CD4-positive, alpha-beta T cell treated with Interleukin-17A for 1 hour (primary cell): ENCODE measurements at places on chromosomes 7 and 10.

DNA sequence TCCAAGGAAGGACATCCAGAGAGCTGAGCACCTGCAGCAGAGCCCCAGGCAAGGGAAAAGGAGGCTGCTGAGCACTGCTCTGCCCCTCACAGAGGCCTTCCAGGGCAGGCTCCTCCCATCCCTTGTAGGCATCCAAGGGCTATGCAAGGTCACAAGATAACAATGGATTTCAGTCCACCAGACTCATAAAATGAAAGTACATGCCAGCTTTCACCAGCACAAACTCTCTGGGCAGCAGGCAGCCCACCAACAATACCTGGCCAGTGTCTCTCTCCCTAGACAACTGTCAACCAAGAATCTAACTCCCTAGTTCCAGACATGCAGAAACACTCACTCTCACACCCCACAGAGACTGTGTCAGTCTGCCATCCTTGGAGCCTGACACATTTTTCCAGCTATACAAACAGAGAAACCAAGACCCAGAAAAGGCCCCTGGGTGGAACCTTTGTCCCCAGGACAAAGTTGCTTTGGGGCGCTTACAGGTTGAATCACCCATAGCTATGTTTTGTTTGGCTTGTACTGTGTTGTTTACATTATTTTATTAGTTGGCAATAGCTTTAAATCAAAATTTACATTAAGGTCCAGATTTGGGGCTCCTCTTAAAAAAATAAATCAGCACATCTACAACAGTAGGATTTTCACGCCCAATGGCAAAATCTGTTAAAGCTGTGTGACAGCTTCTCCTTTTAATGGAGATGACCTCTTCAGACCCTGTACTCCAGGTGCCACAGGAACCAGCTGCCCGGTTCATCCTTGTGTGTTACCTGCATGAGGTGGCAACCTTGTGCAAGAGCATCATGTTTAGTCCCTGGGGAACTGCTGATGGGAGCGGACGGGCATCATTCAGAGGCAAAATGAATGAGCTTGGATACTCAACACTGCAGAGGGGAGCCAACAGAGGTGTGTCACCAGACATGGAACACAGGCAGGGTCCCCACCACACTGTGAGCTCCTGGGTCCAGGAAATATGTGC lies 5.2 kb downstream of the GRID1 start:
- DNase-seq: no peak

DNA sequence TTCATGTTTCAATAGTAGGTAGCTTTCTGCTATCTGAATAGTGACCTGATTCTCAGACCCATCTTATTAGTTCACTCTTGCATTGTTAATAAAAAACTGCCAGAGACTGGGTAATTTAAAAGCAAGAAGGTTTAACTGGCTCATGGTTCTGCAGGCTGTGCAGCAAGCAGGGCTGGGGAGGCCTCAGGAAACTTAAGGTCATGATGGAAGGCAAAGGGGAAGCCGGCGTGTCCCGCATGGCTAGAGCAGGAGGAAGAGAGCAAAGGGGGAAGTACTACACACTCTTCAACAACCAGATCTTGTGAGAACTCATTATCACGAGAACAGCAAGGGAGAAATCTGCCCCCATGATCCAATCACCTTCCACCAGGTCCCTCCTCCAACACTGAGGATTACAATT lies 185.2 kb upstream of the PITRM1 start:
- DNase-seq: no peak

- DNase-seq: no peak
These were observed 134.9 kb upstream of the RSU1 start for GRCh38 chr10:16952080-16952479.

GRCh38 chr10:132390170-132390920 lies 6.7 kb upstream of the PWWP2B start:
- no peak for DNase-seq

GRCh38 chr10:111532139-111532538 lies 455.3 kb downstream of the ADRA2A start:
- DNase-seq: no peak

- DNase-seq: no peak
These were observed 26.0 kb downstream of the KBTBD2 start for GRCh38 chr7:32865448-32866030.

- no peak for DNase-seq
These were observed 186.5 kb downstream of the ELMO1 start for GRCh38 chr7:37262181-37262580.

- DNase-seq: no peak
These were observed 11.2 kb downstream of the BMPER start for GRCh38 chr7:33916357-33917081.

DNA sequence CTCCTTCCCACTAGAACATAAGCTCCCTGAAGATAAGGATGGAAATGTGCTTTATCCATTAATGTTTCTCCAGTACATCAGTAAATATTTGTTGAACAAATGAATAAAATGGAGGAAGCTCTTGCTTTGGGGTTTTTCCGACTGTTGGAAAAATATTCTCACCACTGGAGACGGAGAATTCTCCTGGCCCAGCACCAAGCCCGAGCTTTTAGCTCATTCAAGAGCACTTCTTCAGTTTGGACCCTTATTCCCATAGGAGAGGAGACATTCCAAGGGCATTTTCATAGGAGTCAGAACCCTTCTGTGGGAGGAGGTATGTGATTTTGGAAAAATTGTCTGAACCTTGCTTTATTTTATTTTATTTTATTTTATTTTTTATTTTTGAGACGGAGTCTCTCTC lies 21.0 kb downstream of the SUFU start:
- DNase-seq: no peak

DNA sequence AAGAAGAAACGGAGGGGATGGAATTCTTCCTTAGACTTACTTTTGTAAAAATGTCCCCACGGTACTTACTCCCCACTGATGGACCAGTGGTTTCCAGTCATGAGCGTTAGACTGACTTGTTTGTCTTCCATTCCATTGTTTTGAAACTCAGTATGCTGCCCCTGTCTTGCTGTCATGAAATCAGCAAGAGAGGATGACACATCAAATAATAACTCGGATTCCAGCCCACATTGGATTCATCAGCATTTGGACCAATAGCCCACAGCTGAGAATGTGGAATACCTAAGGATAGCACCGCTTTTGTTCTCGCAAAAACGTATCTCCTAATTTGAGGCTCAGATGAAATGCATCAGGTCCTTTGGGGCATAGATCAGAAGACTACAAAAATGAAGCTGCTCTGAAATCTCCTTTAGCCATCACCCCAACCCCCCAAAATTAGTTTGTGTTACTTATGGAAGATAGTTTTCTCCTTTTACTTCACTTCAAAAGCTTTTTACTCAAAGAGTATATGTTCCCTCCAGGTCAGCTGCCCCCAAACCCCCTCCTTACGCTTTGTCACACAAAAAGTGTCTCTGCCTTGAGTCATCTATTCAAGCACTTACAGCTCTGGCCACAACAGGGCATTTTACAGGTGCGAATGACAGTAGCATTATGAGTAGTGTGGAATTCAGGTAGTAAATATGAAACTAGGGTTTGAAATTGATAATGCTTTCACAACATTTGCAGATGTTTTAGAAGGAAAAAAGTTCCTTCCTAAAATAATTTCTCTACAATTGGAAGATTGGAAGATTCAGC lies 158.7 kb upstream of the LANCL2 start:
- DNase-seq: no peak

GRCh38 chr7:146700015-146700560 lies 583.5 kb downstream of the CNTNAP2 start:
- DNase-seq: no peak

- DNase-seq: no peak
These were observed 166.3 kb upstream of the TMEM196 start for GRCh38 chr7:19939746-19940145.

DNA sequence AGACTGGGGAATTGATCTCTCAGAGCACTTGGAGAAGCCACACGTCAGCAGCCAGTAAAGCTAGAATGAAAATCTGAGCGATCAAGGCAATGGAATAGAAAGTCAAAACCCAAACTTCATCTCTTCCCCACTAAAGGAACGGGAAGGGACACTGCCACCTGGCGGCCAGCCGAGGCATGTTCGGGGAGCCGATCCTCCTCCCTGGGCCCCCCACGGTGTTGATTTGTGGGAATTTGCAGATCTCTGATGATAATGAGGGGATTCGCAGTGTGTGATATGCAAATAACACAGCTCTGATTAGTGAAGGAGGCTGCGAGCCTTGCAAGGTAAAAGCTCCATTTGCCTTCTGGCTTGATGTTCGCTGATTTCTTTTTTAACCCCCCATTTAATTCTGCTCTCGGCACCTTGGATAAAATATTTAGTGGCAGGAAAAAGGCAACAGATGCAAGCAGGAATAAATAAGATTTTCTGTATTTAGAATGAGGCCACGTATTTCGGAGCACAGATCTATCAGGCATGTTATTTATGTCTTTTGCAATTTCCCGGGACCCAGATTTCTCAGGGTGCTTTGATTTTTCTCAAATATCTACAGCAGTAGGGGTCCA lies 258.6 kb downstream of the PAXIP1 start:
- no peak for DNase-seq

GRCh38 chr7:34153656-34154270 lies 248.4 kb downstream of the BMPER start:
- DNase-seq: no peak

GRCh38 chr10:27745732-27746396 lies at the start of gene MKX:
Gene MKX (minus strand): TSS chr10:27745819. CDS start chr10:27743415, 2,404 bp downstream.
- no peak for DNase-seq

- peak; percentile 49 for DNase-seq
These were observed 77.9 kb upstream of the LRRN3 start for GRCh38 chr7:111012799-111013675.

- DNase-seq: no peak
These were observed 196.1 kb upstream of the LRGUK start for GRCh38 chr7:133931053-133931452.

DNA sequence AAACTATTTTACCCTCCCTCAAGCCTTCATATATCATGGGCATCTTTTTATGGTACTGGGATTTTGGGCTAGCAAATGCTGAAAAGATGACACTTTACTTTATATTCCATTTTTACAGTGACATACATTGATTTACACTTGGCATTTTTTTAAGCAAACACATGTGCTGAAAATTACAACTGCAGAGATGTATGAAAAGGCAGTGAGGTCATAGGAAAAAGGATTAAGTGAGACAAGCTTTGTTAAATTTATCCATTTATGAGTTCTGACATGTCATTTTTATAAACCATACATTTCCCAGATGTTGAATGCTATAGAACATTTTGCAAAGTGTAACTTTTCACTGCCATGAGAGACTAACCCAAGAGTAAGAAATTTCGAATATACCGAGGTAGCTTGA lies 68.8 kb upstream of the RSU1 start:
- no peak for DNase-seq

GRCh38 chr10:94129393-94130130 lies 135.8 kb downstream of the PLCE1 start:
- no peak for DNase-seq

DNA sequence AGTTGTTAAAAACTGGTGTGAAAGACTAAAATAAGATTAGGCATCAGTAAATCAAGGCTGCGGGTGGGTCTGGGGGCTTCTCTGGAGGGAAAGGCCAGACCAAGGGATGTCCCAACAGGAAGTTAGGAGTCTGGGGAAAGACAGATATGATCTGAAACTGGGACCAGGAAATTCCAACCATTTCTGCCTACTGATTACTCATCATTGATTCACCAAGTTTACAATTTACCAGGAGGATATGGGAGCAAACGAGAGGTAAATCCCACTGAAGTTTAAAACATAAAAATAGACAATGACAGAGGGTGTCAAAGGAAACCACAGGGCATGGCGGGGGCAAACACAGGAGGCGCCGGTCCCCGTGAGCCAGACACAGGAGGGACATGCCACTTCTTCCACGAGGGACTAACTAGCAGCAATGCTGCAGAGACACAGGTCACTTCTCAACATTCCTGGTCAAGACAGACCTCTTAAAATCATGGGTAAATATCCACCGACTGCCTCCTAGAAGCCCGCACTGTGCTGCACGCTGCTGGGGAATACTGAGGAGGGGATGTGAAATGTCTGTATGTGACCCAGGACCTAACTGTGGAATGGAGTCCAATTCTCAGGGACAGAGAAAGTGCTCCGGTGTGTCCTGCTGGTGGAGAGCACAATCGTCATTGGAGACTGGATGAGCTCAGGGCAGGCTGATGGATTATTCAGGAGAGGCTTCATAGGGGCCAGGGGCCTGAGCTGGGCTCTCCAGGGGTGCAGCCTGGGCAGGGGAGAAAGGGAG lies 153.4 kb upstream of the KLF14 start:
- DNase-seq: no peak

- no peak for DNase-seq
These were observed 5.4 kb downstream of the TBATA start for GRCh38 chr10:70779511-70780369.

- DNase-seq: no peak
These were observed 294.2 kb upstream of the ZMIZ1 start for GRCh38 chr10:78774614-78774998.

GRCh38 chr7:12623885-12624498 lies 53.5 kb downstream of the SCIN start:
- no peak for DNase-seq

GRCh38 chr10:91514787-91515186 lies 104.6 kb downstream of the HECTD2 start:
- no peak for DNase-seq

GRCh38 chr7:158255558-158255957 lies 332.1 kb downstream of the PTPRN2 start:
- DNase-seq: no peak

DNA sequence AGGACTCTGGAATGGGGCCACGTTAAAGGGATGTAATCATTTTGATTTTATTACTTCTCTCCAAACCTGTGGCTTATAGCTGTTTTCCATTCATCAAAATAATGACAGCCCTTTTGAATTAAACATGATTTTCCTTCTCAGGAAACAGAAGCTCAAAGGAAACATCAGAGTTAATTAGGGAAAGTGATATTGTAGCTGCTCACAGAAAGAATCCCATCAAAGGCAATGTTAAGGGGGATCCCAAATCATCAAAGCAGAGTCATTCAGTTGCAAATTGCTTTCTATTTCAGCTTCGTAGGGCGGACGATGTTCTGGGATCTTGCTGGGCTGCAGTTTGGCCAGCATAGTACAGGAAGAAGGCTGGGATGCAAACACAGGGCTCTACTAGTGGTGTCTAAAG lies 563.2 kb downstream of the CCSER2 start:
- no peak for DNase-seq

GRCh38 chr7:82945480-82945879 lies 217.2 kb downstream of the PCLO start:
- no peak for DNase-seq

- DNase-seq: no peak
These were observed 7.8 kb downstream of the PHYH start for GRCh38 chr10:13291821-13292773.

GRCh38 chr10:73339436-73339835 lies 19.2 kb downstream of the CFAP70 start:
- DNase-seq: no peak

DNA sequence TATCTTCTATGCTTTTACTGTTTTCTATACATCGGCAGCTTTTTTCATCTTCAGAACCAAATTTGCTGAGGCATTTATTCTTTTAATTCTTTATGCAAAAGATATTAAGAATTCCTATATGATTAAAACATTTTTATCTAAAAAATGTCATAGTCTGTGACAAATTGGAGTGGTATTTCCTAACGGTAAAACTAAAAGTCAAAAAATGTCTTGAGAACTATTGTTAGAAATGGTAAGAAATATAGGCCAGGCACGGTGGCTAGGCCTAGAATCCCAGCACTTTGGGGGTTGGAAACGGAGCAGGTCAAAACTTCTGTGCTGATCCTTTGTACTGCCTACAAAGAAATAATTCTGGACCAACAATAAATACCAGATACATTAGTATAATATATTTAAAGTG lies 57.7 kb upstream of the PRR15 start:
- DNase-seq: no peak
